ENCODE measurements at places on chromosomes 1 and 21. TPM values are rescaled to one million over a fixed set of nuclear protein-coding genes. Genes with fewer than 3 reads are reported as not detected.

GRCh38 chr1:100989306-100990077 lies 36.1 kb downstream of the DPH5 start:
- DNase-seq = peak; percentile 80

The OR2G6 gene
- not detected for total RNA-seq

The ADPRS gene
- 46.9 TPM for total RNA-seq

DNA sequence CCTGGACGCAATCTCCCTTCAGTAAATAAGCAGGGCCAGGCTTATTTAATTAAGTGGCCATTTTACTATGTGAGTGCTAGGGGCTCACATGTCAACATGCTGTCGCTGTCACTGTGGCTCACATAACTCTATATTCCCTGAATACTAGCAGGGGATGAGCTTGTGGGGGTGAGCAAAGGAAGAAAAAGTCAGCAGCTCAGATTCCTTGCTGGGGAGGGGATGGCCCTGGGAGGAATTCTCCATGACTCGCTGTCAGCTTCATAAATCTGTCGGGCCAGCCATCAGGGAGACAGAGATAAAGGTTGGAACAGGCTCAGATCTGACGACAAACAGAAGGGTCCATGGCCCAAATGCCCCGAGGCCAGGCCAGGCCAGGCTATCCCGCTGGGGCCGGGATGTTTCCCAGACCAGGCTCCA lies 26.0 kb upstream of the PLEKHG5 start:
- DNase-seq = no peak

The SPRR2E gene
- not detected for total RNA-seq

The TNFSF4 gene
- 0.75 TPM for total RNA-seq

DNA sequence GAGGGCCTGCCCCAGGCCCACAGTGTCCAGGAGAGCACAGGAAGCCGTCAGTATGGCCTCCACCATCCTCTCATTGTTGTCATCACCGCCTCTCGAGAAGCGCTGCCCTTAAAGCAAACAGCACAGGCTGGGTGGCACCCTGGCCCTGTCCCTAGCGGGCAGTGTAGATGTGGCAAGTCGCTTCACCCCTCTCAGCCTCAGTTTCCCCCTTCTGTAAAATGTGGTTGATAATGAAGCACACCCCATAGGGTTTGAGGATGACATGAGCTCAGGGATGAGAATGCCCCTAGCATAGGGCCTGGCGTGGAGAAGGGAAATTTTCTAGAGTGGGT lies 13.4 kb downstream of the PLA2G2F start:
- DNase-seq = no peak

The OR2T1 gene
- total RNA-seq = not detected

- DNase-seq = no peak
These were observed 128.0 kb downstream of the PRRX1 start for GRCh38 chr1:170791941-170792340.

DNA sequence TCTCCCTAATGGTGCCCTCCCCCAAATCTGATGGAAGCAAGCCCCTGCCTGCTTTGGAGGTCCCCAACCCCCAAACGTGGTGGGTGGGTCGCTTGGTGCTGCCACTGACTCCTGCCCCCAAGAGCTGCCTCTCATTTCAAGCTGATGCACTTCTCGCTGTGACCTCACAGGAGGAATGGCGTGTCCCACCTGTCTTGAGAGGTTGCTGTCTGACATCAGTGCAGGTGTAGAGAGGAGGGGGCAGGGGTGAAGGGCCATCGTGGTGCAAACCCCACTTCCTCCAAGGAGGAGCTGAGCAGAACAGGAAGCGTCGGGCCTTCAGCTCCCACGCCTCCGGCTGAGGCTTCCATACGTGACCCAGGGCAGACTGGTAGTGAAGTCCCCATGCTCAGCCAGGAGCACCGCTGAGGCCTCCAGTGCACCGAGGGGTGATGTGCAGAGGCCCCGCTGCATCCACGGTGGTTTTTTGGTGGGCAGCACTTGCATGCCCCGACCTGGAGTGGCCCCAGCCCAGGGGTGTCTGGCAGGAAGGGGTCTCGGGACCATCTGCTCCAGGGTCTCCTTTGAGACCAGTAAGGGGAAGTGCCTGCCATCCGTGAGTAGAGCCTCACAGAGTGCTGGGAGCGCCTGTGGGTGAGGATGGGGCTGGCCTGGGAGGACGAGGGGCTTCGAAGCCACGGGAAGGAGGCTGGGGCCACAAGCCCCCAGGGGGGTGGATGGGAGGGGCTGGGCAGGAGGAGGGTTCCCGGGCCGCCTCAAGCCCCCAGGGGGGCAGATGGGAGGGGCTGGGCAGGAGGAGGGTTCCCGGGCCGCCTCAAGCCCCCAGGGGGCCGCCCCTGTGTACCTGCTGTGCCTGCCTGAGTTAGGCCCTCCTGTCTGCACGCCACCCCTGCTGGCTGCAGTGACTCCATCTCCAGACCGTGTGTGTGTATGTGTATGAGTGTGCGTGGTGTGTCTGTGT lies 39.8 kb downstream of the WDR4 start:
- DNase-seq = no peak

GRCh38 chr1:22612671-22613571 lies 23.5 kb upstream of the C1QA start:
- no peak for DNase-seq

- DNase-seq = no peak
These were observed 19.5 kb upstream of the PWP2 start for GRCh38 chr21:44087426-44088400.

The TNFAIP8L2 gene
- not detected for total RNA-seq

- no peak for DNase-seq
These were observed 284.4 kb downstream of the PCP4 start for GRCh38 chr21:40151611-40152010.

The UBE2J2 gene
- 48.6 TPM for total RNA-seq

DNA sequence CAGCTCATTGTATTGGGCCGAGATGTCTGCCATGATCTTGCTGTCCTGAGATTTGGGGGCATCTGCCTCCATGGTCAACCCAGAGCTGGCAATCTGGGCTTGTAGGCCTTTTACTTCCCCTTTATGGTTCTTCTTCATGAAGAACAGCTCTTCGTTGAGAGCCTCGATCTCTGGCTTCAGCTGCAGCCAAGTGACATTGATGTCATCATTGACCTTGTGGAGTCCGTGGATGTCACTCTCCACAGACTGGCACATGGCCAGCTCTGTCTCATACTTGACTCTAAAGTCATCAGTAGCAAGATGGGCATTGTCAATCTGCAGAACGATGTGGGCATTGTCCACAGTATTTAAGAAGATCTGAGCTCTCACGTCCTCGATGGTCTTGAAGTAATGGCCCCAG lies 29.2 kb downstream of the RAP1A start:
- DNase-seq = no peak

The MAP3K21 gene
- total RNA-seq = 24.8 TPM

DNA sequence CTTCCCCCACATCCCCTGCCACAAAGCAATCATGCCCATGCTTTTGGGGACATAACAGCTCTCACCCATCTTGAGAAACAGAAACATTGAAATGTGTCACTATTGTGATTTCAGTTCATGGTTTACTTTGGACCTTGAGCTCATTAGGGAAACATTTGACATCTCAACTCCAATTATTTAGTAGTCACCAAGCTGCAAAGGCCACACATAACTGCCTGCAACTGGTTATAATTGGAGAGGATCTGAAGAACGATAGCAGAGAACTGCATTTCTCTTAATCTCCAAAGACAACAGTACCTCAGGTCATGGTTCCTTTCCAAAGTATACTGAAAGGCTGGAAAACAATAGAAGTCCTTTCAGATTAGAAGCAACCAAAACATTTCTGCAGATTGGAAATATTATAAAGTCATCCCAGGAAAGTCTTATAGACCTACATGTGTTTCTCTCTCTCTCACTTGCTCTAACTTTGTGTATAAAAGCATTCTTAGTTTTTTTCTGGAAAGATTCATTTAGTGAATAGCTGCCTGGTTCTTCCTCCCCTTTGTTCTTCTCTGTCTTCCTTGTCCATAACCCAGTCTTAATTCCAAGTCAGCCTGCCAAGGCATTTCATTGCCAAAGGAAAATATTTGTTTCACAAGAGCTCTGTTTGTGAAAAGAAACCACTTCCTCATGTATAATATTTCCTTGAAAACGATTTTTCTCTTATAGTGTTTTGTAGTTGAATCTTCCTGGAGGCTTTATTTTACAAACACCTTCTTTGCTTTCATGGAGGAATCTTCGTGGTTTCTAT lies 426.8 kb downstream of the ADGRL2 start:
- DNase-seq = peak; percentile 47

DNA sequence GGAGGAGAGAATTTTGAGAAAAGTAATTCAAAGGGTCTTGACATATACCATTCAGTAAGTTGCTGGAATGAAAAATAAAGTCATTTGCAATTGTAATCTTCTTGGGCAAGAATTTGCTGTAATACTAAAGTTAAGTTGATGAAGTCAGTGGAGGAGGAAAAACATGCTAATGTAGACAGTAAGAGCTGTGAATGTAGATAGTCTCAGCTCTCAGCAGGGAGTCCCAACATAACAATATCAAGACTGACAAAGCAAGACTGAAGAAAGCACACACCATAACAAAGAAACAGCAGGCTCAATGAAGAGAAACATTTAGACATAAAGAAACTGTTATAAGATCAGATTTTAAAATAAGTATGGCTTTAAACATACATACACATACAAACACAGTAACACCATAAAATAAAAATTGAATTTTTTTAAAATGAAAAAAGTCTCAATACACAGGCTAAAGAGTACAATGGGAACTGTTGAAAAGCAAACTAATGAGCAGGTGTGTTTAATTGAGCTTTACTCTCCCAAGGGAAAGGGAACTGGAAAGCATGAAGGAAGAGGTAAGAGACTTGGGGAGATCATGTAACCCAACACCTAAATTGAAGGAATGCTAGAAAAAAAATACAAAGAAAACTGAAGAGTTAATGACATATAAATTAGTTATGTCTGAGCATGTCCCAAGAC lies 336.3 kb upstream of the NCAM2 start:
- DNase-seq = no peak

DNA sequence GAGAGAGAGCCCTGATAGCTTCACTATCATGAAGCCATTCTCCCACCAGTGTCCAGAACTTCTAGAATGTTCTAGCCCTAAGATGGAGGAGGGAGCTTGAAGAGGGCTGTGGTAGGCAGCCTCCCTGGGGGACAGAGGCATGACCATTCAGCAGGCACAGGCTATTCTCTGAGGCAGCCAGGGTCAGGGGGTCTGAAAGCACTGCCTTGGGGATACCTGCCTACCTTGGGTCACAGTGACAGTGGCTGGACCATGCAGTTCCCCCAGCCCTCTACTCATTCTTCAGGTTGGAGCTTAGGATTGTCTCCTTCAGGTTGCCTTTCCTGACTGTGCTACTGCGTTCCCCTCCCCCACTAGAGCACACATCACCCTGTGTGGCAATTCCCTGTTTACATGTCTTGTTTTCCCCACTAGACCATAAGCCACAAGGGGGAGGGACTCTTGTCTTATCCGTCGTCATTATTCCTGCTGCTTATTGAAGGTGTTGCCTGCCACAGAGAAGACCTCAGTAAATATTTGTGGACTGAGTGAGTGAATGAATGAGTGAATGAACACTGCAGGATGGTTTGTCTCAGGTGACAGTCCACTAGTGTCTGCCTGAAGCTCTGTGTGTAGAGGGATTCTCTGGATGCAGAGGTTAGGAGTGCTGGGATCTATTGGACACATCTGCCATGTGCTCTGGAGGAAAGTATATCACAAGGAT lies 5.2 kb downstream of the ZDHHC18 start:
- DNase-seq = peak; percentile 23

- DNase-seq = no peak
These were observed 29.4 kb upstream of the UMODL1 start for GRCh38 chr21:42041711-42042110.

GRCh38 chr1:183443011-183443410 lies 24.8 kb upstream of the NMNAT2 start:
- DNase-seq = no peak

GRCh38 chr1:115218699-115219098 lies 119.3 kb downstream of the NGF start:
- no peak for DNase-seq

All from renal cortical epithelial cell (primary cell).